Breast epithelium (tissue), 4 donors: ENCODE measurements at places on chromosomes 3 and 15. TPM values are rescaled to one million over a fixed set of nuclear protein-coding genes. Genes with fewer than 3 reads are reported as not detected.

- DNase-seq = no peak
These were observed 128.2 kb downstream of the LRRK1 start for GRCh38 chr15:101047301-101047781.

DNA sequence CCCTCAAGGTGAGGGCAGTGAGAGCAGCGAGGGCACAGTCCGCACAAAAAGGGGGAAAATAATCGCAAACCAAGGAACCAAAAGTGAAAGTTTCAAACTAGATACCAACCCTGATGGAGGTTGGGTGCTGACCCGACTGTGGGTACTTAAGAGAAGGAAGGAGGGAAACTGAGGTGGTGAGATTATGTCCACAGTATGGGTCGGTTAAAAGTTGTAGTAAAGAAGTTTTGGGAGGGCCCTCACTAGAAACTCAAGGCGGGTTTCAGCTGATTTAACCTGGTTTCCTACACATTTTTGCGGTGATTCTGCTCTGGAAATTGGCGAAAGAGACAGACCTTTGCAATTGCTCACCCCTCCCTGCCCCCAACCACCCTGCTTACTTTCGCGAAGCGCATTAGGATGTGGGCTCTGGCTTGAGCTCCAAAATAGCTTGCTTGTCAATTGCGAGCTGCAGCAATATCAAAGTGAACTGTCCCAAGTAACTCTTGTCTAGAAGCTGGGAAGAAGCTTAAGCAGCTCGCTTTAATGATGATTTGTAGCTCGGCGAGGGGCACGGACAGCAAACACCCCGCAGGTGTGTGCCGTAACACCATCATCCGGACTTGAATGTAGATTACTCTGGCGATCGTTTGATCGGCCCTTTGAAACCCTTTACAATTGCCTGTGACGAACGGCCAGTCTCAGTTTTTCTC lies 15.8 kb downstream of the SOX2 start:
- no peak for DNase-seq

DNA sequence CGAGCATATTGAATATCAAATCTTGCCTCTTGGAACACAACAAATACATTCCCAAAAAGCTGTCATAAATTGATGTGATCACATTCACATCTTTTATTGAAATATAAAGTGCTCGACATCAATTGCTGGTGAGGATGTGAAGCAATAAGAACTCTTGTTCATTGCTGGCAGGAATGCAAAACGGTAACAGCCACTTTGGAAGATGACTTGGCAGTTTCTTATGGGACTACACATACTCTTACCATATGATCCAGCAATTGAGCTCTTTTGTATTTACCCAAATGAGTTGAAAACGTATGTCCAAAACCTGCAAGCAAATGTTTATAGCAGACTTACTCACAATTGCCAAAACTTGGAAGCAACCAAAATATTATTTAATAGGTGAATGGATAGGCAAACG lies 234.9 kb downstream of the CACNA2D3 start:
- DNase-seq = no peak

DNA sequence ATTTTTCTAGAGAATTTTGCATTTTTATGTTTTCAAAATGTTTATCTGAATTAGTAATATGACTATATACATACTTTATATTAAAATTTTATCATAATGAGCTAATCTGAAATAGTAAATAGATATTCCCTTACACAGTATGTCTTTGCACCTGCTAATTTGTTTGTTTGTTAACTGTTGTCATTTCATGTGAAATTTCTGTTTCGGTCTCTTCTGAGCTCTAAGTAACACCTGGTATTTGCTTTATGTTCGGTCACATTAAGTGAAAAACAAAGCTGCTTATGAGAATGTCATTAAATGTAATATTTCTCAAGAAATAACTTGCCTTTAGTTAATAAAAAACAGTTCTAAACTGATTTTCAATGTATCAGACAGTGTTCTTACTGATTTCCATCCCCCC lies 61.1 kb downstream of the FNDC3B start:
- DNase-seq = no peak

Gene DUOX1
- total RNA-seq = 7.2 TPM

Gene UBA7
- 77.4 TPM for total RNA-seq

- DNase-seq = no peak
These were observed 209.6 kb upstream of the MCTP2 start for GRCh38 chr15:94021621-94022320.

Gene CPEB1
- 6.9 TPM for total RNA-seq

- DNase-seq = no peak
These were observed 392.6 kb upstream of the TPM1 start for GRCh38 chr15:62649793-62650420.
